Stimulated activated CD4-positive, alpha-beta T cell treated with anti-CD3 and anti-CD28 coated beads, Interleukin-1b, Interleukin-23, amount 100 ng/mL, for 24 hours (primary cell): ENCODE measurements at places on chromosomes 3 and 15.
A peak's percentile ranks its signal among the peaks of the same experiment; 100 is the strongest.

- DNase-seq: peak; percentile 90
These were observed at the start of gene FHIT for GRCh38 chr3:61251174-61251972. TSS of gene FHIT (minus strand) at chr3:61251452.

GRCh38 chr3:156305672-156306071 is 185.3 kb downstream of the KCNAB1 start:
- no peak for DNase-seq

GRCh38 chr3:41267975-41268640 is 68.8 kb downstream of the CTNNB1 start:
- DNase-seq: no peak

- DNase-seq: no peak
These were observed 83.3 kb downstream of the SCN11A start for GRCh38 chr3:38968403-38968802.
